ENCODE measurements at places on chromosomes 7 and 10.

- DNase-seq = no peak
These were observed 242.9 kb upstream of the CXCL12 start for GRCh38 chr10:44627591-44628354.

DNA sequence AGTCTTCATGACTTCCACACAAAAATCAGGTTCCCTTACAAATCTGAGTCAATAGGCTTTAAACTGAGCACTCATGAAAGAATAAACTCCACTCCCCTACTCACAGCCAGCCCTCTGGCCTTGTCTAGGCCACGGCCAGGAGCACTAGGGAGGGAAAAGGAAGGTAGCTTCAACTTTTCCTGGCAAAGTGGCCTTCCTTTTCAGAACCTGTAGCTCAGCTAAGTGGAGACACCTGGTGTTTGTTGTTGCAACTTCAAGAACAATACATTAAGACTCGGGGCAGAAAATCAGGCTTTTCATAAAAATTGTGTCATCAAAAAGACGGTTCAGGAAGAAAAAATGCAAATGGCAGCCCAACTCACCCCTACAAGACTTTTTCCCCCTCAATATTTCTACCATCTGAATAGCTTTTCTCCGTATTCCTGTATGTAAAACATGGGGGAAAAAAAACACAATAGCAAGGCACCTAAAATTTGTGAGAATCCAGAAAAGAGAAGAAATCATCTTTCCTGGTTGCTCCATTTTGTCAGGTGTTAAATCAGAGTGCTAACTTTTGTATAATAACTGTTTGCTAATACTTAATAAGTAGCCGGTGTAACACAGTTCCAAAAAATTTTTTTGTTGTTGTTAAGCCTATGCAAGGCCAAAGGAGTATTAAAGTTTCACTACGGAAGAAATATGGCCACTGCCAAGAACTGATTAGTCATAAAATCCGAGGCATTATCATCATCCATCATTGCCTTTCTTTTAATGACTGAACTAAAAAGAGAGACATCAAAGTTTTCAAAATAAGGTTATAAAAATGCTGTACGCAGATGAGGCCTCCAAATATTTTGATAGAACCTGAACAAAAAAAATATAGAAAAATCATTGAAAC lies 66.2 kb upstream of the ARID5B start:
- no peak for DNase-seq

GRCh38 chr7:94420328-94420727 lies 25.6 kb downstream of the COL1A2 start:
- DNase-seq = no peak

DNA sequence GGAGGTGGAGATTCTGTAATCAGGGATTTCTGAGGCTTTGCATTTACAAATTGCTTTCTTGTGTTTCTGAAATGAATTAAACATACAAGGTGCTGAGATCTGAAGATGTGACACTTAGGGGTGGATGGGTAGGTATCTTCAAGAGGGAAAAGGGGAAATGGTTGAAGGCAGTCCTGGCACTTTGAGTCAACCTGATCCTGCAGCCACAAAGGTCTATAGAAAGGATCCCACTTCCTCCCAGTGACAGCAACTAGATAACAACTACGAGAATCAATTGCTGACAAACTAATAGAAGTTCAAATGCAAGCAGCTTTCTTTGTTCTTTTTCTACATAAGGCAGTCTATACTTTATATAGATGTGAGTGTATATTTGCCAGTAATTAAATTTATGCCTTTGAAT lies 553.3 kb downstream of the MDFIC start:
- no peak for DNase-seq

- no peak for DNase-seq
These were observed 90.9 kb upstream of the ZNF804B start for GRCh38 chr7:88668591-88668990.

GRCh38 chr7:137890449-137890921 lies 43.7 kb upstream of the DGKI start:
- DNase-seq = no peak

DNA sequence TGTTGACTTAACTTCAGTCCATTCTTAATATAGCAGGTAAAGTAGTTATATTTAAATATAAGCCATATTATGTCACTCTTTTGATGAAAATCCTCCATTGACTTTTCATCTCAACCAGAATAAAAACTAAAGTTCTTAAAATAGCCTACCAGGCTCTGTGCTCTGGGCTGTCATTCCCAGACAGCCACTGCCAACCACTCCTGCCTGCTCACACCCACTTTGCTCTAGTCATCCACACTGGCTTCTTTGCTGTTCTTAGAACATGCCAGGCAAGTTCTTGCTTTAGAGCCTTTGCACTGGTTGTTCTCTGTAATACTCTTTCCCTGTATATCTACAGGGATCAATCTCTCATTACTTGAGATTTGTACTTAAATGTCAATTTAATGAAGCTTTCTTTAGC lies 80.6 kb downstream of the ZEB1 start:
- DNase-seq = no peak

- no peak for DNase-seq
These were observed 34.8 kb upstream of the CARD11 start for GRCh38 chr7:3078514-3078913.
